Midbrain (tissue), 1 donor: ENCODE measurements at places on chromosomes 1 and 21.

GRCh38 chr1:225378880-225379279, 49.0 kb downstream of the LBR start:
- DNase-seq = no peak

DNA sequence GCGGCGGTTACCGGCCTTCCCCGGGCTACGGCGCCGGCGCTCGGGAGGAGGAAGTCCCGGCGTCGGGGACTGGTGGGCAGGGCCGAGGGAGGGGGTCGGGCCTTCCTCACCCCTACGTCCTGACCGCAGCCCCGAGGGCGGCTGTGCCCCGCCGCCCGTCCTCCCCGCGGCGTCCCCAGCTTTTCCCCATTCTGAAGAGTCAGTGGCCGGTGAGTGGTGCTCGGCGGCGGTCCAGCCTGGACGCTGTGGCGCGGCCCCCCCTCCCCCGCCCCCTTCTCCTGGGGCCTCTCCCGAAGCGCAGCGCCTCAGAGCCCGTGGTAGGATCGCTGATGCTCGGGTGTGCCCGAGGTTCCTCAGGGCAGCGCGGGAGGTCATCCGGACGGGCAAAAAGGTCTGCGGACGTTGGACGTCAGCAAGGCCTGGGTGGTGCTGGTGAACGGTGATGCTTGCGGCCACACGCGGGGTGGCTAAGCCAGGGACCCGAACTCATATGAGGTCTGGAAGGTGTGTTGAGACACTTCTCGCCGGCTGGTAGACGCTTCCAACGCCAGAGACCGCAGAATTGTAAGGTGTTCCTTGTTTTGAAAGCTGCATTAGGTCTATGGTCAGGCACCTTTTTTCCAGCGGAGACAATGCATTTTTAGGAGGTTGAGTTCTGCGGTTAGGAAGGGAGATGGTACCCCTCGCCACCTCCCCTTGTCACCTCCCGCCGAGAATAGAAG, 725 bp downstream of the SLC25A33 start:
- DNase-seq = peak; percentile 65

DNA sequence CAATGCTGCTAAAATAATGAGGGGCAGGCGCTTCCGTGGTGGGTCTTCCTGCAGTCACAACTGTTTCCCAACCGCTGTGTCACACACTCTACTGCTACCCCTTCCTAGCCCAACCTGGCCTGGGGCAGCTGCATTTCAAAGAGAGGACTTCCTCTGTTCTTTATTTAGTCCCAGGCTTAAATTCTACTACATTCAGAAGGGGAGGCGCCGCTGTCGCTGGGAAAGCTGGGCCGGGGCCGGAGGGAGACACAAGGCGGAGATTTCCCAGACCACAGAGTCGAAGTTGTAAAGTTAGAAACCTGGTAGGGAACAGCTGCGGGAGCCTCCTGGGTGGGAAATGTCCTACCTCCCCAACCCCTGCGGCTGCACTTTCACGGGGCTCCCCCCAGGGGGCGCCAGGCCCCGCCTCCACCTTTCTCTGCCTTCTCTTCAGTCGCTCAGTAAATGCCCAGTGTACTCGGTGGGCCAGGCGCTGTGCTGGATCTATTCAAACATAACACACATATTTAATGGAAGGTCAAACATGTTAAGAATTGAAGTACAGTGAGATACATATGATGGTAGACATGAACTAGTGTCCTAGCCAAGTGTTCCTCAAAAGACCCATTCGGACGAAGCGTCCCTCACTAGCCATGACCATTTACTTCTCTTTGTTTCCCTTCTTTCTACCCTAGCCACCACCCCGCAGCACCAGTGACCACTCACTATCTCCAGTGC, 23.1 kb downstream of the DYRK3 start:
- DNase-seq = peak; percentile 27

GRCh38 chr1:175200678-175201521, 8.3 kb upstream of the KIAA0040 start:
- no peak for DNase-seq

GRCh38 chr1:27525296-27526272, 35.6 kb upstream of the WASF2 start:
- DNase-seq = peak; percentile 30

GRCh38 chr1:218494449-218494852, 149.3 kb downstream of the TGFB2 start:
- no peak for DNase-seq

- DNase-seq = peak; percentile 83
Observed at GRCh38 chr1:1013105-1013921, at the start of gene ISG15. ISG15 (plus strand) TSS chr1:1013497; CDS start chr1:1013574, 77 bp downstream.

DNA sequence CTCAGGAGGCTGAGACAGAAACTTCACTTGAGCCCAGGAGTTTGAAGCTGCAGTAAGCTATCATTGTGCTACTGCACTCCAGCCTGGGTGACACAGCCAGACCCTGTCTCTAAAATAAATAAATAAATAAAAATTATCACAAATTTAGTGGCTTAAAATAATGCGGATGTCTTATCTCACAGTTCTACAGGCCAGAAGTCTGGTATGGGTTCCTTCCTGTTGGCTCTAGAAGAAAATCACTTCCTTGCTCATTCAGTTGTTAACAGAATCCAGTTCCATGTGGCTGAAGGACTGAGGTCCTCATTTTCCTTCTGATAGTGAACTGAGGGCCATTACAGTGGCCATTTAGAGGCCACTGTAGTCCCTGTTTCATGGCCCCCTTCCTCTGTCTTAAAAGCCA, 94.6 kb upstream of the S1PR1 start:
- no peak for DNase-seq

DNA sequence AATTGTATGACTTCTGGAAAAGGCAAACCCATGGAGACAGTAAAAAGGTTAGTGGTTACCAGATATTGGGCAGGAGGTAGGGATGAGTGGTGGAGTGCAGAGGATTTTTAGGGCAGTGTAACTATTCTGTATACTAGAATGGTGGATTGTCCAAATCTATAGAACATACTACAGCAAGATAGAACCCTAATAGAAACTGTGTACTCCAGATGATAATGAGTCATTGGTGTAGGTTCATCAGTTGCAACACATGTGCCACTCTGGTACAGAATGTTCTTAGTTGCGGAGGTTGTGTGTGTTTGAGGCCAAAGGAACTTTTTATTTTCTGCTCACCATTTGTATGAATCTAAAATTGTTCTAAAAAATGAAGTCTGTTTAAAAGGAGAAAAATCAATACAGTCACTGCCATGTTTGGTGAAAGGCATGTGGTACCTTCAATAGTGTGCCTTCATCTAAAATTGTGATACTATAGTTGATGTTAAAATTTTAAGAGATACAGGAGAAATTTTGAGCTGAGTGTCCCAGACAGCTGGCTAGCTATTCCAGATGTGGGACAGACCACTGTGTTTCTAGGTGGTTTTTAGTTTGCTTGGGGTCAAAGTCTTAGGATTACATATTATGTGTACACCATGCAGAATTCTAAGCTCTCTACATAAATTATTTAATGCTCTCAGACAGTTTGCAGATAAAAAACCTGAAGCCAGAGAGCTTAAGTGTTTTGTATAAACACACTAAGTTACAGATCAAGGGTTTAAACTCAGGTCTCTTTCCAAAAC, 150.5 kb downstream of the RPS6KC1 start:
- no peak for DNase-seq

DNA sequence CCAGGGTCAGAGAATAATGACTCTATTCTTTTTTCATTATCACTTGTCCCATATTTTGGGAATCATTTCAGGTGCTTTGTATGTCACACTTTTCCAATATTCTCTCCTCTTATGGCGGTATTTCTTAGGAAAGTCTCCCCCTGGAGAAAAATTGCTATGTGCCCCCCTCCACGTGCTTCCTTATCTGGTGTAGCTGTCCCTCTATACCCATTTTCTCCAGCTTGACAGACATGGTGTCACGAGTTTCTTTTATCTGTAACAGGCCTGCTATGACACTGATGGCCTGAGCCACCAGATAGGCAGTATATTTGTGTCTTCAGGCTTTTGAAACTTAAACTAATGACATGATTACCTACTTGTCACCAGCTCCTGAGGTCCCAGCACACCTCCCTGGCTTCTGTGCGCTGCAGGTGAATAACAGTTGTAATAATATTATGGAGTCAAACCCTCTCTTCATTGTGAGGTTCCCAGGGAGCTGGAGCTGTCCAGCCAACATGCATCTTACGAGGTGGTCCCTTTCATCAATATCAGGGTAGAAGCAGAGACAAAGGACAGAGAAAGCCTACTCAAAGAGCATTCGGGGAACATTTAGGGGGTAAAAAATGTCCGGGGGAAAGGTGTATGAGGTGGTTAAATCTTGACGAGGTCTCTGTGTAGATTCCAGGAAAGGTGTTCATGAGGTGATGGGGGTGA, 71.2 kb upstream of the DUSP10 start:
- DNase-seq = no peak

DNA sequence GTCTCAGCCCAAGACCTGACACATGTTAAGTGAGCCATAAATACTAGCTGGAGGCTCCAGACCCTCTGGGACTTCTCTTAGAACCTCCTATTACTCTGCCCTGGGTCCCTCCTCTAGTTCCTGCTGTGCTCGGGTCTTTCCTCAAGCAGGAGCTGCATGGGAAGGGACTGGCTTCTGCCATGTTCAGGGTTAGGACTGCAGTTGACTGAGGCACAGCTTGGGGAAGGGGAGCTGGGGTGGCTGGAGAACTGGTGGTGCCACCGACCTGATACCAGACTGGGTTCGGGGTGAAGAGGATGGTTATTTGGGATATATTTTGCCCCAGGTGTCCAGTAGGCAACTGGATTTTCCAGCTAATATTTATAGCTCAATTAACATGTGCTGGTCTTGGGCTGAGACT, 15.7 kb downstream of the HYI start:
- no peak for DNase-seq

GRCh38 chr1:169860187-169860586, 33.5 kb downstream of the SCYL3 start:
- no peak for DNase-seq

- DNase-seq = no peak
Observed at GRCh38 chr1:111406321-111406768, 21.2 kb downstream of the OVGP1 start.

DNA sequence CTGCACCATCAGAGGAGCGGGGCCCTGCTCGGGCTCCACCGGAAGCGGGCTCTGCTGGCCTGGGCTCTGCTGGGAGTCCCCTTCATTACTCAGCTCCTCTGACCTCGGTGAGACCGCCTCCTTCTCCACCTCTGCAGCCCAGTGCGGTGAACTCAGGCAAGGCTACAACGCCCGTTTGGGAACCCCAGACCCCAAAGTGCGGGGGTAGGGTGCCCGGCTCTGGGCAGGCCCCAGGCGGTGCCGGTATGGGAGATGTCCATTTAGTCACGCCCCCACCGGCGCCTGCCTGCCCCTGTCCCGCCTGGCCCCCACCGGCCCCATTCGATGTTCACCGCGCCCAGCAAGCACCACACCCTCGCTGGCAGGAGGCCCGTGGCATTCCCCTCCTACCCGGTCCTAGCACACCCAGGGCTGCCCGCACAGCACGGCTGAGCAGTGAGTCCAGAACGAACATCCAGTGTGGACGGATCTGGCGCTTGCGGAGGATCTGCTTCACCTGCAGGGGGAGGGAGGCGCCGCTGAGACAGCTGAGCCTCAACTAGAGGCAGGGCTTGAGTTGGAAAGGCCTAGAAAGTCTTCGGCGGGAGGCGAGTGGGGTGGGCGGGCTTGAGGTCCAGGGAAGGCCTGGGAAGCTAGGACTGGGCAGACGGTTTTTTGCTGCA, 10.0 kb downstream of the MAP3K6 start:
- DNase-seq = no peak

- no peak for DNase-seq
Observed at GRCh38 chr1:79849388-79849787, 842.9 kb upstream of the ADGRL4 start.

DNA sequence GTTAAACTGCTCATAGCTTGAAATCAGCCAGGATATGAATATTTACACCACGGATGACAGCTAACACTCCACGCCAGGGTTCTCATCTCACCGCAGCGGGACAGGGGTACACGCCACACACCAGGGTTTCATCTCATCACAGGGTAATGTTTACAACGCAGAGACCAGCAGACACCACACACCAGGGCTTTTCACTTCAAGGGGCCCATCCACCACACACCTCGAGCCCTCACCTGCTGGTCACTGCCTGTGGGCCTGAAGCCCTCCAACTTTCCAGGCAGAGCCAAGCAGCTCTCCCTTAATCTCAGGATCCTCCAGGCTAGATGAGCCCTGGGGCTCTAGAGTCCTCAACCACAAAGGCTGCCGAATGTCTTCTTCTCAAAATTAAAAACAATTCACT, 1.3 kb upstream of the KRTAP10-12 start:
- no peak for DNase-seq

DNA sequence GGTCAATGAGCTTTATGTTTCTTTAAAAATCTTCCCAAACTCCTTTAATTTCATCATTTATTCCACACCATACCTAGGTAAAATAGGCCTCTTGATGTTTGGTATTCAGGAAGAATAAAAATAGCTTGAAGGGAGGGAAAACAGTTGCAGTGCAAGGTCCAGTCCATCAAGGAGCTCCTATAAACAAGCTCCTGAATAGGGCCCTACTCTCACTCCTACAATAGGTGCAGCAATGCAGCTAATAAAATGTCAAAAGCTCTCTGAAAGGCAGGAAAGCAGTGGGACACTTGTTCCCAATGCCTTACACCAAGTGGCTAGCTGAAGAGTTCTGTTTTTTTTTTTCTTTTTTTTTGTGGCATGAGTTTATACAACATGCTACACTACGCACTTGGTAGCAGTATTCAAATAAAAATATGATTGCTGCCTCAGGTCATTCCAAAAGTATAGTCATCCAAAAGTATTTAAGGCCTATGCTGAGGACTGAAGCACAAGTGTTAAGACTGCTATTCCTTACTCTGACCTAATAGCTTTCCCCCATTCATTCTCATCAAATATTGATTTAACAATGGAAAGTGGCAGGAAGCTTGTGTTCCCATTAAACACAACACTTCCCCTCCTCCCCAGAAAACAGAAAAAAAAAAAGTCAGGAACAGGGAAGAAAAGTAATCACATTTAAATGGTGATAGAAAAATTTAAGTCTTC, 9.8 kb downstream of the TEX38 start:
- DNase-seq = no peak

- no peak for DNase-seq
Observed at GRCh38 chr1:14826172-14826636, 227.7 kb downstream of the KAZN start.

DNA sequence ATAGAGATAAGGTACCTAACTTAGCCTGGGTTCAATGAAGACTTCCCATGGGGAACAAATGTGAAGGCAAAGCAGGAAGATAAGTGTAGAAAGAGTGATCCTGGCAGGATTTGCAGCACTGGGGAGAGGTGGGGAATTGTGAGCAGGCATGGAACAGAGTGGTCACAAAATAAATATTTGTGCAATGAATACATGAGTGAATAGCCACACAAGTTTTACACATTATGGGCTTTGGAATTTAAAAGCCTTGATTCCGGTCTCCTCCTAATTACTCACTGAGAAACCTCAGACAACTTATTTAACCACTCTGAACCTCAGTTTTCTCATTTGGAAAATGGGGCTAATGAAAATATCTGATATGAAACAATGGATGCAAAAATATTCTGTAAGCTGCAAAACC, 148.3 kb downstream of the ELAVL4 start:
- no peak for DNase-seq
